ENCODE measurements at places on chromosomes 6 and 20.

DNA sequence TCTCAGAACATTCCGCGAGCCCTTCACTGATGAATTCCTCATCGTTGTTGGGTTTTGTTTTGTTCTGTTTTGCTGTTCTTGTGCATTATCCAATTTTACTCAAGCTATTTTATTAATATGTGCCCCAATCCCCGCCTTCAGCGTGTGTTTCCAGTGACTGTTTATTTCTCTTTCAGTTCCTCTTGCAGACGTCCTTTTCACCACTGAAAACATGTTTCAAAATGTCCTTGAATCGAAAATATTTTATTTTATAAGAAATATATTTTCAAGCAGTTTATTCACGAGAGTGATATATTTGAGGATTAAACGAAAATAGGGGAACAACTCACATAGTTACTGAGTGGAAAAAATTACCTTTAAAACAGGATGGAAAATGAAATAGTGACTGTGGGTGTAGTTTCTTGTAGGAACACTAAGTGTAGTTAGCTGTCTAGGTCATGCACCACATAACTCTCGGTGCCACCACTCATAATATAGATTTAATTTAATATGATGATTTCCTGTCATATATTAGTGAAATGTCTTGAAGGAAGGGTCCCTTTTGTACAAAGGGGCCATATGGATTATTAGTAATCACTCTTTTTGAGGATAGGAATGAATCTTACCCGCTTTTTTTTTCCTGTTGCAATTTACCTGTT, 45.3 kb upstream of the HDDC2 start:
- DNase-seq = no peak

DNA sequence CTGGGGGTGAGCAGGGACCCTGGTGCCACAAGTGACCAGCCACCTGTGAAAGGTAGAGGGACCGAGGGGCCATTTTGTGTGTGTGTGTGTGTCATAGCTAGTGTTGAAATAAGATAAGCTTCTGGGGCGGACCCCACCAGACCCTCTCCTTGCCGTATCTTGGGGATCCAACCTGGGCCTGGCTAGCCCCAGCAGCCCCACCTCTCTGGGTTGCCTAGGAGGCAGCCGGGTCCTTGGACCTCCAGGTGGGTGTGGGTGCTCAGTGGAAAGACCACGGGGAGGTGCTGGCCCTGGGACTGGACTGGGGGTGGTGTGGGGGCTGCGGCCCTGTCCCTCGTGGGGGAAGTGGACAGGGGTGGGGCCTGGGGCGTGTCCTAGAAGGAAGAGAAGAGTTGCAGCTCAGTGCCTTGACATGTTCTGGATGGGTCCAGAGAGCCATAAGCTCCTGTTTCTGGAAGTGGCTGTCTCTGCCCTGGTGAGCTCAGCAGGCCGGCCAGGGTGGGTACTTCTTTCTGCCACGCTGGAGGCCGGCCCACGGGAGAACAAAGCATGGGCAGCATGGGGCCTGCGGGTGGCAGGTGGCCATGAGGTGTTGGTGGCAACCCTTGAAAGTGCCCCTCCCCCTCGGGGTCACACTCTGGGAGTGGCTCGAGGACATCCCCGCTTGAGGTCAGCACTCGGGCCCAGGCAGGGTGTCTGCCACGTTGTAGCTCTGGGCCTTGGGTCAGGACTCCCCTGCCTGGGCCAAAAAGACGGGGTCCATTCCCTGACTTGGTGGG, 8.4 kb downstream of the RBBP8NL start:
- no peak for DNase-seq

GRCh38 chr20:47724910-47725247, 60.4 kb downstream of the SULF2 start:
- no peak for DNase-seq

GRCh38 chr6:15894973-15895725, 232.3 kb upstream of the DTNBP1 start:
- no peak for DNase-seq

- peak; percentile 65 for DNase-seq
Observed at GRCh38 chr6:166330612-166331011, 11.7 kb downstream of the SFT2D1 start.

- DNase-seq = no peak
Observed at GRCh38 chr6:144319211-144319610, 34.1 kb downstream of the UTRN start.

GRCh38 chr6:42271834-42272805, 54.5 kb upstream of the MRPS10 start:
- DNase-seq = no peak

DNA sequence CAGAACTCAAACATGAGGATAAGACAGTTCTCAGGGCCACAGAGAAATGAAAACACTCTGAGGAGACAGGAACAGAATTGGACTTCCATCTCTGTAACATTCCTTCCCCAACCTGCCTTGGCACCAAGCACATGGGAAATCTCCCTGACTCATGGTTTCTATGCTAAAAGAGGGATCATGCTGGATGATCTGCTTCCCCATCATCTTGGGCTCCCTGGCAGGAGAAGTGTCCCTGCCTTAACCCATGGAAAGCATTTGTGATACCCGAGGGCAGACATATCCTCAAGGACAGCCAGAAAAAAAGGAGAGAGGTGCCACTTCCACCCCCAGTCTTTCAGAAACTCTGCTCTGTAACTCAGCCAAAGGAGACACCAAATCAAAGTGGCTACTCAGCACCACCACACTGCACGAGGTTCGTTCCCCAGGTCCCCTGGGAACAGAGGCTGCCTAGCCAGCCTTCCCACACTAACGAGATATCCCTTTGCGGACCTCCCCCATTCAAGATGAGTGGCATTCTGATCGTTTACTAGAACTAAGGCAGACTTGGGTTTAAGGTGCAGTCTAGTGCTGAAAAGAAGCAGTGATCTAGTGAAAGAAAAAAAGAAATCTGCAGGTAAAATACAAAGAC, 34.8 kb downstream of the BLOC1S5 start:
- DNase-seq = no peak

DNA sequence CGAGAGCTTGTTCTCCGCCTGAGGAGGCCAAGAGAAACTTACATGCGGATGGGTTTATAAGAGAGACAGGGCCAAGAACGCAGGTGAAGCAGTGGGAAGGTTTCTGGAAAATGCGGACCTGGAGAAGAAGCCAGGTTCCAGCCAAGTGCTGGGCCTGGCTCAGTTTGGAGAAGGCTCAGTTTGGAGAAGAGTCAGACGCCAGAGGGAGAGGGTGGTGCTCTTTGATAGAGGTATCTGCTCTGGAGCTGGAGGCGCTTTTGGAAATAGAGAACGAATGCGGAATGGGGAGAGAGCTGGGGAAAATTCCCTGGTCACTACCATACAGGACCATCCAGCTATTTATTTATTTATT, 753 bp downstream of the RSPH9 start:
- DNase-seq = no peak

- DNase-seq = no peak
Observed at GRCh38 chr20:24776755-24777271, 172.3 kb upstream of the CST7 start.

DNA sequence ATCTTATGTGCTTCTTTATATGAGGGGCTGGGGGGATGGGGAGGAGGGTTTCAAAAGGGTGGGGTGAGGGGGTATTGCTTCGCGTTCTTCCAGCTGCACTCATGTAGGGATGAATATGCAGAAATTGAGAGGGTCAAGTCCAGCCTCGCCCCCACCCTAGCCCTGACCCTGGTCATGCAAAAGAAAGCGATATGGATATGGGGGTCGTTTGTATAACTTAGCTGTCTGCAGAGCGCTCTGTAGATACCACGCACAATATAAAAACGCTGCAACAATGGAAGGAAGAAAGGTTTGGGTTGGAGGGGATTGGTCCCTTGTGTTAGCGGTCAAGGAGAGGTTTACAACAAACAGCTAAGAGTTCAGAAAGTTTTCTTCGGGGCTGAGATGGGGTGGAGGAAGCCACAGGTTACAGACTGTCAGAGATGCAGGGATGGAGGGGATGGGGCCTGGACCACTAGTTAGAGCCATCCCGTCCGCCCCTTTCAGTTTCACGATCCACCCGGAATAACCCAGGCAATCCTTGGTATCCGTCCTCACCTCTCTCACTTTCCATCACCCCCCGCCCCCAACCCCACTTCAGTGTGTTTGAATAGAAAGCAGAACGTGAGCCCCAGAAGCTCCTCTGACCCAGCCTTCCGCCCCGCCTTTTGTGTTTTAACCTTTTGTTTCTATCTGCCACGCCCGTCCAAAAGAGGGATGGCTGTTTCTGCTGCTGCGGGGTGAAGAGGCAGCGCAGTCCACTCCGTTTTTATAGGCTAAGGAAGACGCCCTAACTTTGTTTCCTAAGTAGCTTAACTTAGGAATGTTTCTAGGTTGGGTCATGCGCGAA, 73.5 kb downstream of the SOX4 start:
- no peak for DNase-seq

GRCh38 chr20:34210271-34210670, 31.0 kb upstream of the ASIP start:
- no peak for DNase-seq

DNA sequence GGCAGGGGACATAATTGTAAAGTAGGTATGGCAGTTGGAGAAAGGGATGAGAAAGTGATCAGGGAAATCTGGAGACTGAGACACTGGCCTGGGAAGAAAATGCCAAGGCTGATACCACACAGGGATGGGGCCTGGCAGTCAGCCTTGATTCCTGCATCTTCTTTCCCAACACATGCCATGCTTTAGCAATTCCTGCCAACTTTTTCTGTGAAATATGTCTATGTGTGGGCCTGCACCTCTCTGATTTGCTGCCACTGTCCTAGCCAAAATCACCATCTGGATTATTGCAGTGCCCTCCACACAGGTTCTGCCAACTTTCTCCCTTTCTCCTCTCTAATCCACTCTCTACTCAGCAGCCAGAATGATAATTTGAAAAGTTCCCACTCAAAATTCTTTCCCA, 759.8 kb upstream of the CITED2 start:
- no peak for DNase-seq

DNA sequence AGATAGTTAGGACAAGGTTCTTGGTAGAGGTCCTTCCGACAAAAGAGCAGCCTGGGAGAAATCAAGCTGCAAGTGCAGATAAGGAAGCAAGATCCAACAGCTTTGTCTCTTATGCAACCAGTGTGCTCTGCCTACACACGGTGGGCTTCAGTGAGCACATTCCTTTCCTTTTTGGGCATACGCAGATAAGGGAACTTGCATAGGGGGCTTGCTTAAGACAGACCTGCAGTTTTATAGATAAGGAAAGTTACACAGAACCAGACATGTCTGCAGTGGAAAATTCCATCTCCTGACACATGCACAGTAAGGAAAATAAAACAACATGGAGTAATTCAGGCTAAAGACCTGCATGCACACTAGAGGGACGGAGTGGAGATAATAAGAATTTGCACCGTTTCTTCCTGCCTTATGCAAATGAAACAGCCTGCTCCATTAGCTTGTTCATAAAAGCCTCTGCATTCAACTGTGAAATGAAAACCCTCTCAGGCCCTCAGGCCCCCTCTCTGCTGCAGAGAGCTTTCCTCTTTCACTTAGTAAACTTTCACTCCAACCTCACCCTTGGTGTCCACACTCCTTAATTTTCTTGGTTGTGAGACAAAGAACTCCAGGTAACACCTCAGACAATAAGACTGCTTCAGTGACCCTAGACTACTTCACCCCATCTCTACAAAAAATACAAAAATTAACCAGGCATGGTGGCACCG, 97.5 kb upstream of the MYLIP start:
- DNase-seq = no peak

DNA sequence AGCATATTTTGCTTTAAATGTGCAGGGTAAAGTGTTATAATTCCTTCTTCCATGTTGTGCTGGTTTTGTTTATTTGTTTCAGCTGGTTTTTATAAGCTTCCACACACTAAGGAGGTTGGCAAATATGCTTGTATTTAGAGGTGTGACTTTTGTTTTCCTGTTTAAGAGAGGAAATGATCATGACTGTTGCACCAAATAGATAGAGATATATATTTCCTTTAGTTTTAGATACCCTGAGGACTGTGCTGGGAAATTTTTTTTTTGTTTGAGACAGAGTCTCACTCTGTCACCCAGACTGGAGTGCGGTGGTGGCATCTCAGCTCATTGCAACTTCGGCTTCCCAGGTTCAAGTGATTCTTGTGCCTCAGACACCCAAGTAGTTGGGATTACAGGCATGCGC, 5.8 kb downstream of the TBPL1 start:
- DNase-seq = no peak

- DNase-seq = no peak
Observed at GRCh38 chr6:65199121-65199520, 507.9 kb downstream of the EYS start.

DNA sequence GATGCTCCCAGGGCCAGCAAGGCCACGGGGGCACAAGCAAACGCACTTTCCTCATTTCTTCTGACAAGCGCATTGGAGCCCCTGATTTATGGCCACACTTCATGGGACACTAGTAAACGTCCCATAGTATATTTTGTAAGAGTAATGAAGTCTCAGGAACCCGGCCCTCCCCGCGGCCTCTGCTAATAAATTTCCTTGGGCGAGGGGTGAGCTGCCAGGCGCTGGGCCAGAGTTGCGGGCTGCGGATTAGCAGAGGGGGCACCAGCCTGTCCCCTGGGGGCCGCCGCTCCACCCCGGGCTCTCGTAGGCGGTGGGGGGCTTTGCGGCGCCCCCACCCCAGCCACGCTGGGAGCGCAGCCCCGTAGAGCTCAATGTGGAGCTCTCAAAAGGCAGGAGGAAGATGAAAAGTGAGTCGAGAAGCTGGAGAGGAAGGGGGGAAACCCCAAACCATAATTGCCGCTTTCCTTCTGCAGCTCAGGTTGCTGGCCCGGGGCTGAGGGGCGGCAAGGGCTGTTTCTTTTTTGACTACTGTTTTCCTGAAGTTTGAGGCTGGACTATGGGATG, 173.6 kb downstream of the CDC5L start:
- DNase-seq = no peak

DNA sequence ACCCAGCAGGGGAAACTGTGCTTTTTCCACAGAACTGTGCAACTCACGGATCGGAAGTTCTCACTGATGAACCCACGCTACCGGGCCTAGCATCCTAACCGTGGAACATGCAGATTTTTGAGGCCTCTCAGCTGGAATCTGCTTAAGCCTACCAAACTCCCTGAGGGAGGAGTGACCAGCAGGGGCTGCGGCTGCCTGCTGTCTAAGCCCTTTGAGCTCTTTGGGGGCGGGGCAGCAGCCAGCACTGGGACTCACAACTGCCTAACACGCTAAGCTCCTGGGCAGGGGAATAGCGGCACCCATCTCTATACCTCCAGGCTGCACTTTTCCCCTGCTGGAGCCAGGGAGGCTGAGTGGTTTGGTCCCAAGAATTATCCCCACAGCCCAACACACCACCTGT, 20.4 kb upstream of the METTL24 start:
- DNase-seq = no peak

GRCh38 chr6:11317885-11318771, 85.7 kb upstream of the NEDD9 start:
- DNase-seq = no peak

DNA sequence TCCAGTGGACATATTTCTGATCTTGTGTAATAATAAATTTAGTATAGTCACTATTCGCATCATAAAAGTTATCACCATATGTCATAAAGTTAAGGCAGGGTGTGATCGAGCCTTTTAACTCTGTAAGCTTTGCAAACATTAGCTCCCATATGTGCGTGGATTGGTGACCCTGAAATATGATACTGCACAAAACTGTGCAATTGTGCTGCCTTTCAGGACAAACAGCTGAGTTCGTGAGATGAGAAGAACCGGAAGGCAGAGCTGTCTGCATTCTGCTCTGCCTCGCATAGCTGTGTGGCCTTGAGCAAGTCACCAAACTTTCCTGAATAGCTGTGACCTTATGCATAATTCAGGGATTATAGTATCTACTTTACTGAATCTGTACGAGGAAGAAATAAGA, 3.2 kb upstream of the PLEKHG1 start:
- no peak for DNase-seq

Measured in nucleus accumbens (tissue), 56 donors.